ENCODE measurements at places on chromosomes 3 and 15.

DNA sequence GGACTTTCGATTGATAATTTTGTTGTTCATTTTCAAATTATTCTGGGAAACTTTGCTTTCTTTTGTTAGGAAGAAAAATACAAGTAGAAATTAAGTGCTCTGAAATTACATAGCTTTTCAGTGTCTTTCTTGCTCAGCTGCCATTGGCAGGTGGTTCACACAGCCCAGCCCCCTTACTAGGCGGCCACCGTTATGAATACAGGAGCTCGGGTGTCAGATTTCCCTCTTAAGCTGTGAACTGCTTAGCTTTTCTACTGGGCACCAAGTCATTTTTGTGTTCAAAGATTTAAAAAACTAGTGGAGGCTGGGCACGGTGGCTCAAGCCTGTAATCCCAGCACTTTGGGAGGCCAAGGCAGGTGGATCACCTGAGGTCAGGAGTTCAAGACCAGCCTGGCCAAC lies 55.2 kb downstream of the HMG20A start:
- DNase-seq, result no peak

- DNase-seq, result no peak
Observed at GRCh38 chr3:106078635-106079034, 209.8 kb upstream of the CBLB start.

DNA sequence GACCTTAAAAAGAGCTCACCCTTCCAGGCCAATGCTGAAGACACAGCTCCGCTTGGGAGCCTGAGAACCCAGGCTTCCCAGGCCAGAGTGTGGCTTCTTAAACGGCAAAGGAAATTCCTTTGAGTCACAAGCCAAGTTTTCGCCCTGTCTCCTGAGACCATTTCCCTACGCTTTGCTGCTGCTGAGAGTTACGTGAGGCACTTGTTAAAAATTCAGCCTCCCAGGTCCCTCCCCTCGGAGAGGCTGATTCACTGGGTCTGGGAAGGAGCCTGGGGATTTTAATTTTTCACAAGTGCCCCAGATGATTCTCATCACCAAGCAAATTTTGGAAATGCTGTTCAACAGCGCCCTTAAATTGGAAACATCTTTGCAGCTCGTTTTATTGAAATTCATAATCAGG lies 25.5 kb downstream of the RLBP1 start:
- DNase-seq, result no peak

GRCh38 chr3:123782488-123782887 lies 101.6 kb downstream of the MYLK start:
- DNase-seq, result no peak

- no peak for DNase-seq
Observed at GRCh38 chr3:197804511-197804910, 13.5 kb downstream of the LRCH3 start.

DNA sequence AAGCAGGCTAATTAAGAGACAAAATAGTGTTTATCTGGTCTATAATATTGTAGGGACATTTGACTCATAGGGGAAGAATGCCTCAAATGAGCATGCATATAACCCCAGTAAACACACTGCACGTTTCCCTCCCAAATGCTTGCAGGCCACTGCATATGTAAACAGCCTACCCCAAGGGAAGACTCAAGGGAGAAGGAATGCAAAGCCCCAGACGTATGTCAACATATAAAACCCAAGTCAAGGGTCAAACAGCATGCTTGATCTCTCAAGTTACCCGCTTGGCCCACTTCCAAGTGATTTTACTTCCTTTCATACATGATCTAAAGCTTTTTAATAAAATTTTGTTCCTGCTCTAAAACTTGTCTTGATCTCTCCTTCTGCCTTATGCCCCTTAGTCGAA lies 1090.0 kb downstream of the OTOL1 start:
- DNase-seq, result no peak

DNA sequence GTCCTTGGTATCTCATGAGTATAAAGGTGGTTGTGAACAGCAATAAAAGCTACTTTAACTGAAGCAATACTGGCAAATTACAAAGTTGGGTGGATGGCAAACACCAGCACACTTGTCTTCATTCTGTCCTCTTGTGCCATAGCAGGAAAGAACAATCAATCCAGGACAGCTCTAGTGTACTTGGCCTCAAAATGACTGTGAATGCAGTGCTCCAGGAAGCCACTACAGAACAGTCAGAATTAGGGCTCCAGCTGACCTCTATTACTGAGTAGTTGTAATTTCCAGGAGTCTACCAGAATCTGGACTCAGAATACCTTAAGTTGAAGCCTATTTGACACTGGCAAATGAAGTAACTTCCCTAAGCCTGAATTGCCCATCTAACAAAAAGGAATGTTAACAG lies 339.0 kb upstream of the WNT5A start:
- DNase-seq, result no peak

DNA sequence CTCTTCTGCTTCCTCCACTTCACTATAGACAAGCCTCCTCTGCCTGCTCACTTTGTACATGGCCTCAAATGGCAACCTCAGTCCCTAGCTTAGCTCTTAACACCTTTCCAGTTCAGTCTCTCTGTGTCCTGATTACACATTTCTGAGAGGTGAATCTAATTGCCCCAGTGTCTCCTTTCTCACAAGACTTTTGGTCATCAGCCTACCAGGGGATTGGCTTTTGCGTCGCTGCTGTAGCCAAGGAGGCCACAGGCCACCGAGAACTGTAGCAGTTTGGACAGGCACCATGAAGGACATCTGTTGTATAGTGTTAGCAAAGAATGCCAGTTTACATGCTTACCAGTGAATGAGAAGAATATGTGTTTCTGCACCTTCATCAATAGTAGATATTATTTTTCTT lies 8.5 kb downstream of the IREB2 start:
- DNase-seq, result no peak
